ENCODE measurements at places on chromosomes 1 and 21.

- no peak for DNase-seq
These were observed 143.1 kb downstream of the S1PR1 start for GRCh38 chr1:101379950-101380349.

- DNase-seq = no peak
These were observed 78.5 kb downstream of the MPZL1 start for GRCh38 chr1:167800251-167800650.

- peak; percentile 58 for DNase-seq
These were observed 113.1 kb upstream of the IRF2BP2 start for GRCh38 chr1:234722904-234723720.

- DNase-seq = peak; percentile 33
These were observed 82.3 kb downstream of the PGM1 start for GRCh38 chr1:63675420-63675931.

- DNase-seq = peak; percentile 63
These were observed 57.8 kb downstream of the HS2ST1 start for GRCh38 chr1:86972262-86972661.

Measured in NCI-H2081 (cell line).